ENCODE measurements at places on chromosomes 4 and X.
A peak's percentile ranks its signal among the peaks of the same experiment; 100 is the strongest.

DNA sequence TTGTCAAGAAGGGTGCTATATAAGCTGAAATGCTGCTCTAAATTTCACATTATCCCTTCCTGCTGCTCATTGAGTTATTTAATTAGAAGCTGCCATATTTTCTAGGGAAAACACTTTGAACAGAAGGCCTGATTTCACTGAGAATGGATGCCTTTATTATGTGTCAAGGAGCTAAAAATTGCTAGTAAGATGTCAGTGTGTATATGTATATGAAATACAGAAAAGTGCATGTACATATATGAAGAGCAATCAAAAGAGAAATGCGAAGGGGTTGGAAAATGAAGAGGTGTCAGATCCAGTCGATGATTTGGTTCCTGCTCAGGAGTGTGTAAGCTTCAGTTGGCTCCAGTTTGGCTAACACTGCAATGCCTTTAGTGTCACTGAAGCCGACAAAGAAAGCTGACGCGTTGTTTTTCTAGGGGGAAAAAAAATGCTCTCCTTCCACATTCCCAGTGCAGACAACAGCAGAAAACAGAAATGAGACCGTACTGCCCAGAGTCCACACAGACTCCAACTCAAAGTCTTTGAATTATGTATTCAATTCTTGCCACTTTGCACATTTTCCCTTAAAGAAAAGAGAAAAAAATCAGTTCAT lies 154.2 kb downstream of the NHS start:
- DNase-seq, result no peak

GRCh38 chrX:128728943-128729342 lies 676.7 kb upstream of the ACTRT1 start:
- no peak for DNase-seq

- DNase-seq, result no peak
Measured at GRCh38 chr4:25823632-25824031, 39.2 kb downstream of the SEL1L3 start.

DNA sequence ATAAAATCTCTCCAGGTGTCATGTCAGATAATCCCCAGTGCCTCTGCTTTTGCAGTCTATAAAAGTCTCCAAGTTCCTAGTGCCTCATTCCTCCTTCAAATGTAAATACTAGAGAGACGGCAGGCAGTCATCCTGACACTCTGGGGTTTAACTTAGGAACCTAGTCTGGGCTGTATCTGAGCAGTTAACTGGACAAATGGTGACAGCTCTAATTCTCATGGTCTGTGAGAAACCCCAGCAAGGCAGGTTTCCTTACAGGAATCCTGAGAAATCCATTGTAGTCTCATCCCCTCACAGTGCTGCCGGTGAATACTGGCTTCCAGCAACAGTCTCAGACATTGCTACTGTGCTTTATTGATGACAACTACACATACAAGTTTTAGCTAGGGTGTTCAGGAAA lies 246.8 kb downstream of the SNCA start:
- DNase-seq, result peak; percentile 2

GRCh38 chrX:130578906-130579305 lies 177.1 kb downstream of the RBMX2 start:
- no peak for DNase-seq

DNA sequence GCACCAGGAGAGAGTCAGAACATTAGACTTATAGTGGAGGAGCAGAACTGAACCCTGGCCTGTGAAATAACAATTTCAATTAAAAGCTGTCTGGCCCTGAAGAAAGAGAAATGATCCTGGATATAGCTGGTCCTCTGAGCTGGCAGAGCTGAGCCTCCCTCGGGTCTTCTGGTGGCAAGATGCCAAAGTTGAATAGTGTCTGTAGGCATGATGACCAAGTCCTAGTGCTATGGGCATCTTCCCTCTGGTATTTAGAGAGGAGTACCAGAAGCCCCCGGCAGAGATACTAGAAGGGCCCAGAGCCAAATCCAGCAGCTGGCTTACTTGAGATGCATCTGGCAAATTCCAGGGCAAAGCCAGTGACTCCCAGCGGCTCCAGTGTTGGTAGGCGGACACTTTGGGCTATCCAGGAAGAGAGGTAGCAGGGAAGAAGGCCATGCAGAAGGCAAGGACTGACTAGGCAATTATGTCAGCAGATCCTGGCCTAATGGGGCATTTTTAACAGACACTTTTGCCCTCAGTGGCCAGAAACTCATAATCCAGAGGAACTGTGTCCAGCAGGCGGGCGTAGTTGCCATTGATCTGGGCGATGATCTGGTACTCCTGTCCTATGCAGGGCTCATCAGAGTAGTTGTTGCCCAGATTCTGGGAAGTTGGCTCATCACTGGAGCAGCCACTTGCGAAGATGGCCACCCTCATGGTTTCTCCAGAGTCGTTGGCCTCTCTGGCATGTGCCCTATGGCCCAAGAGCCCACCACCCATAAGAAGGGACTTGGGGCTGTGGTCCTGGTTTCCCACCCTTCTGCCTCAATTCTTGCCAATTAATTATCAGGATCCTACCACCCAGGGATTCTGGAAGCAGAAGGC lies 17.9 kb downstream of the VSIG4 start:
- no peak for DNase-seq

- no peak for DNase-seq
Measured at GRCh38 chr4:118927974-118928373, 39.3 kb downstream of the SYNPO2 start.

GRCh38 chr4:36024901-36025660 lies 219.2 kb downstream of the ARAP2 start:
- DNase-seq, result no peak

DNA sequence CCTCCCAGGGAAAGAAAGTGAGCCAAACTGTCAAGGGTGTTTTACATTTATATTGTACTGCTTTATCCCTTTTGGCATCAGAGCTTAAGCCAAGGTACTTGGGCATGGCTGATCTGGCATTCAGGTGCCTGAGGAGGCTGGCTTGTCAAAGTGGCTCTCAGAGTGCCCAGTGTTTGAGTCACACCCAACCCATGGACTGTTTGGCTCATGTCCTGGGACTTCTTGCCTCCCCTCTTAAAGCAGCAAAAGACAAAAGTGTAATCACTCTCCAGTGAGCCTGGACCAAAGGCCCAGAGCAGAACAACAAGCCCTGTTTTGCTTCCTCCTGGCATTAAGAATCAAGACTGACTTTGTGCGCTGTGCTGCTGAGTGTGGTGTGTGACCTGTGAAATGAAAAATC lies 311.7 kb upstream of the TAPT1 start:
- DNase-seq, result no peak

GRCh38 chr4:128512767-128513322 lies 225.2 kb upstream of the PGRMC2 start:
- peak; percentile 22 for DNase-seq

DNA sequence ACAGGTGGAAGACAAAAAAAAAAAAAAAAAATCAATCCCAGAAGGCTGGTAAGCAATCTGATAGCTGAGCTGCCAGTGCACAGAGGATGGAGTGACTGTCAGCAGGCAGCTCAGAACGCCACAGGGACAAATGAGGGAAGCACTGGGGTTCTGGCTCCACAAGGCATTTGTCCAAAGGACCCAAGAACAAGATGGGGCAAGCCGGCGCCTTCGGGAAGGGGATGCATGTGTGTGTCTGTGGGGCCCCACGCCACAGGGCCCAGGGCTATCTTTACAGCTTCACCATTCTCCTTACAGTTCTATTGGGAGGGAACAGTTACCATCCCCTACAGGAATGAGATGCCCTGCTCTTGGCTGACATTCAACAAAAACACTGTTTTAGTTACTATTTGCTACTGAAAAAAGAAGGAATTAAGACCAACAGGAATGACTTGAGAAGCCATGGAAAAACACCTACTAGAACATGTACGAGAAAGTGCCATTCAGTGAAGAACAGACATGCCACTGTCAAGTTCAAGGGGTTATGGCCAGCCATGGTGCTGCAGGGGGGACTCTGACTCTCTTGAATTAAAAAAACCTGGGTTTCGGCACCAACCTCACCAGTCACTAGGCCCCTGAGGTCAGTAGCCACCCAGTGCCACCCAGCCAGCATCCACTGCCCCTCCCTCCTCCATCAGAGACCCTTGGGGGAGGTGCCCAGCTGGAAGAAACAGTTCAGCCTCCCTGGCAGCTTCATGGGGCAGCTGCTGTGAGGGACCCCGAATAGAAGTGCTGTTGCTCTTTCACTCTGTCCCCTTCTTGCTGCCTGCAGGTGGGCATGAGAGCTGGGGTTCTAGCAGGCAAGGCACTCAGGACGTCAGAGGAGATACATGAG lies 18.5 kb downstream of the WDR1 start:
- no peak for DNase-seq

GRCh38 chr4:95265814-95266740 lies 282.7 kb downstream of the UNC5C start:
- DNase-seq, result no peak

- no peak for DNase-seq
Measured at GRCh38 chr4:48420144-48420543, 63.0 kb upstream of the SLC10A4 start.

DNA sequence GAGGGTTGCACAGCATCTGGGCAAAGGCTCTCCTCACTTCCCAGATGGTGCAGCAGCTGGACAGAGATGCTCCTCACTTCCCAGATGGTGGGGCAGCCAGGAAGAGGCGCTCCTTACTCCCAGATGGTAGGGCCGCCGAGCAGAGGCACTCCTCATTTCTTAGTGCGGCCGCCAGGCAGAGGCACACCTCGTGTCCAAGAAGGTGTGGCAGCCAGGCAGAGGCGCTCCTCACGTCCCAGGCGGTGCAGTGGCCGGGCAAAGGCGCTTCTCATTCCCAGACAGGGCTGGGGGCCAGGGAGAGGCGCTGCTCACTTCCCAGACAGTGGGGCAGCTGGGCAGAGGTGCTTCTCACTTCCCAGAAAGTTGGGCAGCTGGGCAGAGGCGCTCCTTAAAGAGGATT lies 48.8 kb downstream of the ZNF732 start:
- DNase-seq, result no peak

GRCh38 chr4:114156371-114156770 lies 176.9 kb upstream of the ARSJ start:
- DNase-seq, result no peak

DNA sequence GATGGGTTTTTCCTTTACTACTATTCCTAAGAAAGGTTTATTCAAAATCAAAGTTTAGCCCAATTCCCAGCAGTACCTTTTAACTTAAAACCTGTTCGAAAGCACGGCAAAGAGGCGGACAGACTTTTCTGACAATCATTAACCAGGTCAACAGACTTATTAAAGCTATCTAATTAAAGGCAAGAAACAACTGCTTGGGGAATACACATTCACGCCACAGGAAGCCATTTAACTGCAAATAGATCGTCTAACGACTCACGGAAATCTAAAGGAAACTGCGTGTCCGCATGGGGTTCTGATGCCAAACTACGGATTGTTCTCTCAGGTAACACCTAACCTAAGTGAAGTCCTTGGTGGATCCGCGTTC lies 663 bp upstream of the USP53 start:
- no peak for DNase-seq

- no peak for DNase-seq
Measured at GRCh38 chr4:9970399-9971011, 50.8 kb downstream of the SLC2A9 start.

DNA sequence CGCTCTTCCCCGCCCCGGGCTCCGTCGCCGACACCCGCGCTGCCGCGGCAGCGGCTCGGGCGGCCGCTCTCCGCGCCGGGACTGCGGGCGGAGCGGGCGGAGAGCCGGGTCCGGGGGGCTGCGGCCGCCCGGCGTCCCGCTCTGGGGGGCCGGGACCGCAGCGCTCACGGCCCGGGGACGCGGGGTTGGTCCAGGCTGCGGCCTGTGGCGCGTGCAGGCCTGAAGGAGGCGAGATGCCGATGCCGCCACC lies 492 bp downstream of the GALNT7 start:
- no peak for DNase-seq

DNA sequence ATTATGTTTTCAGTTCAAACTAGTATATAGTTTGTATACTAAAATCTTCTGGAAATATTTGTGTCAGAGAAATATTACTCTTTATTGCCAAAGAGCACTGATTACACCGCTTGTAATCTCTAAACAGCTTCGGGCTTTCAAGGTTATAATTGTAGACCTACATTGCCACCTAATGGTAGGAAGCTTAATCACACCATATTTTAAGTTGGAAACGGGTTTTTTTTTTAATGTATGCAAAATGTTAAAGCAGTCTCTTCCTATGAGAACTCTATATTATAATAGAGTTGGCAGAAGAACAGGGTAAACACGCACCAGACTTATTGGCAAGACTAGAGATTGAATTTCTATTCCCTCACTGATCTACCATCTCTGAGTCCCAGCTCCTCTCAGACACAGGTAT lies 19.5 kb upstream of the NFXL1 start:
- DNase-seq, result no peak

GRCh38 chr4:109025471-109026076 lies 262.7 kb upstream of the ETNPPL start:
- DNase-seq, result no peak

DNA sequence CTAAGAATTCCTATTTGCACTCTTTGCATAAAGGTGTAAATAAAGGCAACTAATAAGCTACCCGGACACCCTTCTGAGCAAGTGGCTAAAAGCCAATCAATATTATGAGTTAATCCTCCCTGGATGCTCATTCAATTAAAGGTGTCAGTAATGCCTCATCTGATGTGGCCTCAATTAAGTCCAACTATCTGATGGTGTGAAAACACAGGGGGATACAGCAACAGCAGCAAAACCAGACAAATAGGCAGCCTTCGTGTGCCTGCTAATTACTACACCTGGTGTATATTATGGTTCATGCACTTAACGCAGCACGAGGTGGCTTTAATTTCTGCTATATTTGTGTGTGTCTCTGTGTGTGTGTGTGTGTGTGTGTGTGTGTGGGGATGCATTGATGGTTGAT lies 244.4 kb downstream of the DCLK2 start:
- no peak for DNase-seq

GRCh38 chr4:38865445-38865844 lies 2.2 kb upstream of the FAM114A1 start:
- DNase-seq, result no peak

DNA sequence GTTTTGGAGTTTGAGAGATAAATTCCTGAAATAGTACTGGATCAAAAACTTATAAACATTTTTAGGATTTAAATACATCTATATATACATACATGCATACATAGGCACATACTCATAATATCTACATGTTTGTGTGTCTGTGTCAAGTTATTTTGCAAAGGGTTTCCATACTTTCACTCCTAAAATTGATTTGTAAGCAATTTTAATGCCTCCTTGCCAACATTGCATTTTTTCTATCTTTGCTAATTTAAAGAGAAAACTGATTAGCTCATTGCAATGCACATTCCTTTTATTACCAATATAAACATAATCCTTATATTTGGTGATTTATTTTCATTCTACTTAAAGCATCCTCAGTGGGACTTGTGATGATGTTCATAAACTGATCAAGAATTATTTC lies 258.3 kb downstream of the FRMPD4 start:
- no peak for DNase-seq

GRCh38 chrX:43743100-43743822 lies 87.2 kb downstream of the MAOA start:
- no peak for DNase-seq

Measured in H7 (cell line).